ENCODE measurements at places on chromosomes 2 and 18.

DNA sequence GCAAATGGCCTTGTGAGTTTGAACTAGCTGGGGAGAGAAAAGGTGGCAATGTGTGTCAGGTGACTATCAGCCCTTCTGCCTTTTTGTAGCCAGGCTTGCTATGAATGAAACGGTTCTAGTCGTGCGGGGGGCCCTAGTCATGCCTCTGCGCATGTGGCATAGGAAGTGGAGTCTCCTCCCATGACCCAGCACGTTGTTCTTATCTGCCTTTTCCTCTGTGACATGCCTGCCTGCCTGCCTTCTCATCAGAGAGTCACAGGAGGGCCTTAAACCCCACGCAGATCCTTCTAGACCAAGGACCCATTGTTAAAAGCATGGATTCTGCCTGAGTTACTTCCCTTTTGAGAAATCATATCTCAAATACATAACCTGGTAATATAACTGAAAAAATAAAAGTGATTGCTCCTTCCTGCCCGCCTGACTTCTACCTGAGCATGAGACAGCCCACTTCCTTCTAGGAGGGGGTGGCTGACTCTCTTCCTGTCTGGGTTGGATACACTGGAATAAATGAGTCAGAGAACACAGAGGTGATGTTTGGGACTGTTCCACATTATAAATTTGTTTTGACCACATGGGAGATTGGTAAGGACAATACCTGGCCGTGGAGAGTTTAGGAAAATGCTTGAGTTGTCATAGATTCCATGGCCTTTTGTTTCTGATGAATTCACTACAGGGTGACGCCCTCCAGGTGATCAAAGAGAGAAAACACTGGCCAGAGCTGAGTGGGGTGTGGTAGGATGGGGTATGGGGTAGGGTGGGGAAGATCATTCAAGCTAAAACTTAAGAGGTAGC is 49.8 kb downstream of the FBLN7 start:
- DNase-seq = peak; percentile 81

- DNase-seq = no peak
Observed at GRCh38 chr2:193542762-193543161, 1348.0 kb upstream of the TMEFF2 start.

GRCh38 chr2:126275098-126275497 is 380.9 kb upstream of the GYPC start:
- DNase-seq = no peak

GRCh38 chr2:121906170-121906569 is 150.7 kb downstream of the TSN start:
- no peak for DNase-seq

DNA sequence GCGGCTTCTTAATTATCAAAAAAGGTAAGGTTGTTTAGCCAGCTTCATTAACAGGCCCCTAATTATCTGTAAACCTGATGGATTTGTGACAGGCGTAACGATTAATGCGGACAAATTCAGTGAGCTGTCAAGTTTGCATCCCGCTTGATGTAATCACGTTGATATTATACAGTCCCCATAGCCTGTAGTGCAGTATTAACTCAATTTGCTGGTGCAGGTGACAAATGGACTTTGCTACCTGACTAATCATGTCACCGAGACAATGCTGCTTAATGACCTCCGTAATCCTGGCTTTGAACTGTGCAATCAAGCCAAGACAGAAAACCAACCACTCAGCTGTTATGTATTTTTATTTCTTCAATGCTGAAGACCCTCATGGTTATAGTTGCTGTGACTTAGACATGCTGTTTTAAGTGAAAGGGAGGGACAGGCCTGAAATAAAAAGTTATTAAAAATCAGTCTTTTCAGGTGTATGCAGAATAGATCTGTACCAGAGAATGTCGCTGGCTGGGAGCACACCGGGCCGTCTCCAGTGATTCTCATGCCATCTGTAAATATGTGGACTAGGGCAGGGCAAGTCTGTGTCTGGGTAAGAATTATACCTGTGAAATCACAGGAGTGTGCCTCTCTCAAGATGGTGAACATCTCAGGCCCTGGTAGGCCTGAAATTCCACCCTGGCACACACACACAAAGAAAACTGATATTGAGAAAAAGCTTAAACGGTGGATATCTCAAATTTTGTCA is 4.3 kb downstream of the TSHZ1 start:
- DNase-seq = no peak

GRCh38 chr2:3639015-3639630 is 18.9 kb upstream of the ALLC start:
- DNase-seq = no peak

DNA sequence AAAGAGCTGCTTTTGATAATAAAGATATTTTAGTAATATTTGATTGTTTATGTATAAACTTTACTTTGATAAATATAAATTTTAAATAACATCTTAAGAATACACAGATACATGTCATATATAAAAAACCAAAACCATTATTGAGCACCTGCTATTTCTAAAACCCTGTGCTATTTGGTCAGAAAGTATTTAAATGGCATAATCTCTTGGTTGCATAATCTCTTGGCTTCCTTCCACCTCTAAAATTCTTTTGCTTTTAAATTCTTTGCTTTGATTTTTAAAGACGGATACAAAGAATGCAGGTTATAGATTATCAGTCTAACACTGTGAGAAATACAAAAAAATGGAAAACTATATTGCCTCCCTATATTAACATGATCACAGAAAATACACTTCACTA is 36.9 kb downstream of the ACMSD start:
- no peak for DNase-seq
